ENCODE measurements at places on chromosomes 2 and 18.

GRCh38 chr18:23069481-23069880 is 65.8 kb upstream of the CABLES1 start:
- no peak for DNase-seq

DNA sequence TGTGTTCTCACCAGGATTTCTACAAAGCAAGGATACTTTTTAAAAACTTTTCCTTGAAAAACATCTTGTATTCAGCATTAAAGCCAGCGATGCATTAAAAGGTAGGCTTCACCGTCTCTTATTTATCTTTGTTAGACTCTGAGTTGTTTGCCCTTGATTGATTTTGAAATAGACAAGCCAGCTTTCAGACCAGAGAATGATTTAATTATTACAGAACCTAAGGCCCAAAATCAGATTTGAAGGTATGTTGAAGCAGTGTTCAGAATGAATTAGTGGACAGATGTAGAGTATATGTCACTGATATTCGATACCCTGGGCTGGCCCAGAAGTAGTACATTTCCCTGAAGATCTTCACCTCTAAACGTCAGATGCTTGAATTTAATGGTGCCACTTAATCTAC is 136.4 kb downstream of the THSD7B start:
- DNase-seq = no peak

- no peak for DNase-seq
Observed at GRCh38 chr2:208250388-208250787, 4.5 kb downstream of the IDH1 start.

- DNase-seq = no peak
Observed at GRCh38 chr18:40360558-40360957, 1594.5 kb upstream of the PIK3C3 start.

All from muscle of leg (tissue), 16 donors.